CD8-positive, alpha-beta memory T cell (primary cell): ENCODE measurements at places on chromosomes 7 and 10.

DNA sequence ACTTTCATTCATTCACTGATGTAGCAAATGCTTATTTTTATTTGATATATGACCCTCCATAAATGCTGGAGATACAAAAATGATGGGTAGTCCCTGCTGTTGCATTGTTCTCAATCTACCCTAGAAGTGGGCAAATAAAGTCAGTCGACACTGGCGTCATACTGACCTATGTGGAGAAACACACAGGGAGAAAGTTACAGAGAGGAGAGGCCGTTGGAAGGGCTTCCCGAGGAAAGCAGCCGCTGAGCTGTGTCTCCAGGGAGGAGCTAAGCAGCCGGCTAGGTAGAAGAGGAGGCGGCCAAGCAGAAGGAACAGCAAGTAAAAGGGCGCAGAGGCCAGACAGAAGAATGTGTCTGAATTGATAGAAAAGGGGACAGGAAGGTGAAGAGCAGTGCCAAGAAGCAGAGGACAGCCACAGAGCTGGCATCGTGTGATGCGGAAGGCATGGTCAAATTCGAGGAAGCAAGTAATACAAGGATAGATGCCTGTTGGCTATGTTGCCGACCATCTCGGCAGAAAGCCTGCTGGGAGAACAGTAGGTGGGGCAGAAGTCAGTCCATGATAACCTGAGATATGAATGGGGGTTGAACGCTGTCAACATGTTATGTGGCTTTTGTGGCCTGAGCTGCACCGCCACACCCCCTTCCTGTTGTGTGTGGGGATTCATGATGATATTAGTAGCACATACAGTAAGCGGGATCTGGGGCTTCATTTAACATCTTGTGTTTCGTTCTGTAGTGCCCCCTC, 25.9 kb downstream of the ST8SIA6 start:
- DNase-seq: peak; percentile 74
- no peaks in the 10 kb centered on the region for H3K27me3 ChIP-seq
- H3K36me3 ChIP-seq: no peaks in the 10 kb centered on the region
- peak overlapping the region; percentile 47 for H3K27ac ChIP-seq

DNA sequence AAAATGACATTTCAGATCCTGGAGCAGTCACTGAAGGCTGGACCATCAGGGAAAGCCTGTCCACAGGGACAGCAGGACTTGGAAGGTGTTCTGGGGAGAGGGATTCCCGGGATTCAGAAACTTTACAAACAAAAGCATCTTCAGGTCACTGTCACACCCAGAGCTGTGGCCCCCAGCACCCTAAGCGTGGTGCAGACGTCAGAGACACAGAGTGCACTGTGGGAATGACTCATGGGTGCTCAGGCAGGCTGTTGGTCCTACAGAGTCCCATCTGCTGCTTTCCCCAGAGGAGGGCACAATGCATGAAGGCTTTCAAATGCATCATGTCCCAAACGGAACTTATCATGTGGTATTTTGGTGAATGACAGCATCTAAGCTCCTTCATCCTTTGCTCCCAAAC, 13.1 kb upstream of the LRMDA start:
- no peak overlapping the region for H3K4me3 ChIP-seq
- H3K27ac ChIP-seq: no peak overlapping the region
- no peaks in the 10 kb centered on the region for H3K36me3 ChIP-seq
- H3K4me1 ChIP-seq: no peaks in the 10 kb centered on the region

- no peaks in the 10 kb centered on the region for H3K27me3 ChIP-seq
- H3K4me3 ChIP-seq: no peak overlapping the region
- no peak for DNase-seq
- no peak overlapping the region for H3K27ac ChIP-seq
- H3K36me3 ChIP-seq: no peaks in the 10 kb centered on the region
- peaks cover 25% of the 10 kb centered on the region for H3K4me1 ChIP-seq
These were observed 60.7 kb upstream of the FOXK1 start for GRCh38 chr7:4621396-4621795.

DNA sequence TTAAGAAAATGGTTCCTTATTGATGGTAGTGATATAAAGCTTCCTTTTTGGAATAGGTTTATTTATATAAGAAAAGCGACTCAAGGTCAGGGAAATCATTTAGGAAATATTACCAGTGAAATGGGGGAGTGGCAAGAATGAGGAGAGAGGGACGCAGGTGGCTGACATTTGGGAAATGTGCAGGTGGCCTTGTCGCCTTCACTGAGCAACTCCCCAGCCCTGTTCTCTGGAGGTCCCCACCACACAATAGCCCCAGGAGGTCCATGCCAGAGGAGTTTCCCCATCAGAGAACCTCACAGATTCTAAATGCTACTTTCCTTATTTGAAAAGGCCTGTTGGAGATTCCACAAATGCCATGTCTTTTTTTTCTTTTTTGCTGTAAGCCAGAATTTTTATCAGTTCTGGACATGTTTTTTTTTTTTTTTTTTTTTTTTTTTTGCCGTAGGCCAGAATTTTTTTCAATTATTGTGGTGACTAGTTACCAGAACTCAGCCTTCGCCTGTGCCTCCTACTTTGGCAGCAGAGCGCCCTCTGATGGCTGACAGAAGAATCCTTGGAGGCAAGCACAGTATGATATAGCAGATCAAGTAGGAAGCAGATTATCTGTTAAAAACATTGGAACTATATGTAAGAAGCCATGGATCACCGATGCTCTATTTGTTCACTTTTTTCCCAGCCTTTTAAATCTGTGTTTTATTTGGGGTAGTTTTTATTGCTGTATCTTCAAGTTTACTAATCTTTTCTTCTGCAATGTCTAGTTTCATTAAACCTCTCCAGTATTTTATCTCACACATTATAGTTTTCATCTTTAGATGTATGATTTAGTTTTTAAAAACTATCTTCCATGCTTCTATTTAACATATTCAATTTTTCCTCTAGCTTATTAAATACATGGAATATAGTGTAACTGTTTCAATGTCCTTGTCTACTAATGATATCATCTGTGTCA, 18.6 kb downstream of the OPALIN start:
- no peak overlapping the region for H3K4me3 ChIP-seq
- H3K4me1 ChIP-seq: no peaks in the 10 kb centered on the region
- H3K36me3 ChIP-seq: no peaks in the 10 kb centered on the region
- H3K27ac ChIP-seq: no peak overlapping the region

DNA sequence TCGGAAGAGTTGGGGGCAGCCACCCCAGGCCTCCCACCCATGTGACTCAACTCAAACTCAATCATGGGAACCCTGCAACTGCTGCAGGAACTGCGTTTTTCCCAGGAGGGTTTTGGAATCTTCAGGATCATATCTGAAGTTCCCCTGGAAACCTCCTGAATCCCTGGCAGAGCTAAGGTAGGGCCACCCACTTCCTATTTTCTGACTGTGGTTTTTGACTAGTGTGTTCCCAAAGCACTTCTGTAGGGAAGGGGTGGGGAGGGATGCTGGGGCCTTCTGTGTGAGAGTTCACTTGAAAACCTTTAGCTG, 127.6 kb upstream of the UNC5B start:
- no peak overlapping the region for H3K27ac ChIP-seq
- no peak overlapping the region for H3K4me3 ChIP-seq
- no peaks in the 10 kb centered on the region for H3K4me1 ChIP-seq
- no peaks in the 10 kb centered on the region for H3K36me3 ChIP-seq

- no peaks in the 10 kb centered on the region for H3K4me1 ChIP-seq
- no peak overlapping the region for H3K27ac ChIP-seq
- DNase-seq: no peak
- no peaks in the 10 kb centered on the region for H3K36me3 ChIP-seq
These were observed 5.0 kb downstream of the NPC1L1 start for GRCh38 chr7:44536090-44536489.

DNA sequence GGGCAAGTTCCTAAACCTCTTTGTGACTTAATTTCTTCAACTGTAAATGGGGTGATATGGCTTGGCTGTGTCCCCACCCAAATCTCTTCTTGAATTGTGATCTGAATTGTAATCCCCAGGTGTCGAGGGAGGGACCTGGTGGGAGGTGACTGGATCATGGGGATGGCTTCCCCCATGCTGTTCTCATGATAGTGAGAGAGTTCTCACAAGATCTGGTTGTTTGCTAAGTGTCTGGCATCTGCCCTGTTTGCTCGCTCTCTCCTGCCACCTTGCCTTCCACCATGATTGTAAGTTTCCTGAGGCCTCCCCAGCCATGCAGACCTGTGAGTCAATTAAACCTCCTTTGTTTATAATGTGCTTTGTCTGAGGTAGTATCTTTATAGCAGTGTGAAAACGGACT, 177.0 kb downstream of the MYOF start:
- no peak overlapping the region for H3K27ac ChIP-seq
- H3K36me3 ChIP-seq: no peaks in the 10 kb centered on the region
- no peaks in the 10 kb centered on the region for H3K4me1 ChIP-seq
- DNase-seq: no peak
- H3K27me3 ChIP-seq: no peaks in the 10 kb centered on the region

GRCh38 chr10:1166828-1167275, 110.7 kb downstream of the WDR37 start:
- H3K27ac ChIP-seq: no peak overlapping the region
- no peak for DNase-seq
- no peaks in the 10 kb centered on the region for H3K36me3 ChIP-seq
- no peaks in the 10 kb centered on the region for H3K4me1 ChIP-seq
- no peak overlapping the region for H3K4me3 ChIP-seq
- H3K27me3 ChIP-seq: no peaks in the 10 kb centered on the region

DNA sequence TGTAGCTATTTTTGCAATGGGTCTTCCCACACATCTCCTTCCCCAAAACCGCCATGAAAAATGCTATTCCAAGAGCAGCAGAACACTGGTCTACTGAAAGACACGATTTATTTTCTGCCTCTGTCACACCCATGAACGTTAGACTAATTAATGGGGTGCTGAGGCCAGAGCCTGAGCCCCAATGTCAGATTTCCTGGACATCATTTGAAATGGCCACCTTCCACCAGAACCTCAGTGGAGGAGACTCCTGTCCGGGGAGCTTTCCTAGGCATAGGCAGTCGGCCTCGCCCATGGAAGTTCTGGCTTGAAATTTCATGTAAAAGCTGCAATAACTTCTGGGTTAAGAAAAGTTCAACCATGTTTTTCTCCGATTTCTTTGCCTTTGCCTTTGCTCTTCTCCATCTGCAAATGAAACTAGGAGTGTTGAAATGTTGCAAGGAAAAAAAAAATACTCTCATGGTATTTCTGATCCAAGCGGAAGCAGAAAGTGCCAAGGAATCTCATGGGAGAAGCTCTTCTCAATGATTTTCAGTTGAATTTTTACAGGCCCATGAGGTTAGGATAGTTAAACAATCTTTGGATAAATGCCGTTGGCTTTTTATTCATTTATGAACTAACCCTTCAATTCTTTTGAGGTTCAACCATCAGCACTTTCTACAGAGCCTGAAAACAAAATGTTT, 570.8 kb upstream of the MGMT start:
- no peaks in the 10 kb centered on the region for H3K4me1 ChIP-seq
- H3K4me3 ChIP-seq: no peak overlapping the region
- no peak overlapping the region for H3K27ac ChIP-seq
- no peaks in the 10 kb centered on the region for H3K27me3 ChIP-seq

DNA sequence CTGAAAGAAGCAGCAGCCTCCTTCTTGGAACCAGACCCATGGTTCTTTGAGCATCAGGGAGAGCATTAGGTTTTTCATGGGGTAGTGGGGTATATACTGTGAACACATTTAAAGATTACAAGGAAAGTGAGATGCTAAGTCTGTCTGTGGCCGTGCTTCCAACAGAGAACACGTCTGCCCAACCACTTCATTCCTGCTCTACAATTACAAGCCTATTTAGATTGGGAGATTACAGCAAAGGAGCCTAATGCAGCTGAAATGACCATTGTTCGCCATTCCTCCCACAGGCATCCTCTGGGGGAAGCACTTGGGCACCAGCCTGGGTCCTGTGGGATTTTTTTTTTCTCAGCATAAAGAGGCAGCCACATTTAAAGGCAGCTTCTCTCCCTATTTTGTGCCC, 536.4 kb downstream of the XPNPEP1 start:
- no peak overlapping the region for H3K4me3 ChIP-seq
- H3K36me3 ChIP-seq: no peaks in the 10 kb centered on the region
- no peaks in the 10 kb centered on the region for H3K27me3 ChIP-seq
- no peak overlapping the region for H3K27ac ChIP-seq

GRCh38 chr10:62278441-62278910, 9.8 kb upstream of the RTKN2 start:
- H3K36me3 ChIP-seq: no peaks in the 10 kb centered on the region
- DNase-seq: no peak

DNA sequence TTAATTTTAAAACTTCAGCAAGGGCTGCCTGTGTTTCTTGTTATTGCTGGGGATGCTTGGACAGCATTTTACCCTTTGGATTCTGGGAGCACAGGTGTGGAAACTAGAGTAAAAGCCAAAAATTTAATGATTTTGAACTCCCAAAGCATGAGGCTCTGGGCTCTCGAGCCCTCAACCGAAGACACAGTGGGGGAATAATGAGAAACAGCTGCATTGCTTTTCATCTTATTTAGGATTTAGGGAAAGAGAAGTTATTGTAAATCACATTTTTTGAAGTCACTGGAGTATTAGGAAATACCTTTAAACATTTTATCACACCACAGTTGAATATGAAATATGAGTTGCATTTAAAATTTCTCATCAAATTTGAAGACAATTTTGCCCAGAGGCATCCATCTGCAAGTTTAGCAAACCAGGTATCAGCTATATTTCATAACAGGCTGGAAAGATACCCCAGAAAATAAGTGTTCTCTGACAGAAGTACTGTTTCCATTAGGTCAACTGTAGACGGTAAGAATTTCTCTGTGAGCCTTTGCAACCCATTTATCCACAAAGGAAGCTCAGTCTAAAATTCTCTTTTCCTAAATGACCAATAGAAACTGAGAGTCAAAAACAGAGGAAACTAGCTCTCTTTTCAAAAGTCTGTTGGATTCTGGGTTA, 290.6 kb upstream of the PHYHIPL start:
- no peaks in the 10 kb centered on the region for H3K4me1 ChIP-seq
- no peak overlapping the region for H3K27ac ChIP-seq
- no peak for DNase-seq
- H3K4me3 ChIP-seq: no peak overlapping the region
- H3K27me3 ChIP-seq: no peaks in the 10 kb centered on the region

DNA sequence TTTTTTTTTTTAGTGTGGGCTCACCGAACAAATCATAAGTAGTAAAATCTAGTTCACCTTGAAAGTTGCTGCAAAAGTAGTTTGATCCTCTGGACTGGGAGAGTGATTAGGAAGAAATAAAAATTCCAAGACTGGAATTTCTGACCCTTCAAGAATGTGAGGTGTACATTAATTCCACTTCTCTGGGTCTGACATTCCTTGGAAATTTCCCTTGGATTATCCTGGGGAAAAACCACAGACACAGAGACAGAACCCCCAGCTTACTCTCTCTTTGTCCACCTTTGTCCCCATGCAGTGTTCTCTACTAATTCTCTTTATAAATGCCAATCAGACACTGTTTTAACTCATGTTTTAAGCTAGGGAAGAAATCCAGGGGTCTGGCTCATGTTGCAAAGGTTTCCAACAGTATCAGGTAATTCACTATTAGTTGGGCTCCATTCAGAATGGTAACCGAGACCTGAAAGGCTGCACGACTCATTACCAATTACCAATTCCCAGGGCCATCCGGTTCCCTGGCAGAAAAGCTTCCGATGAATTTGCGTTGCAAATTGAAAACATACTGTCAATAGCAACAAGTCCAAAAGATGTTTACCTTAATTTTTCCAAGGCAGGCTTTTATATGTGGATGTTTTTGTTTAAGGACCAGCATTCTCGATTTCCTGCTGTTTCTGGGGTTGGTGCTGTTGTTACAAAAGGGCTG, 86.3 kb downstream of the BAMBI start:
- H3K4me3 ChIP-seq: no peak overlapping the region
- DNase-seq: no peak
- H3K27ac ChIP-seq: no peak overlapping the region
- no peaks in the 10 kb centered on the region for H3K4me1 ChIP-seq
- H3K36me3 ChIP-seq: no peaks in the 10 kb centered on the region

- no peak overlapping the region for H3K4me3 ChIP-seq
- no peaks in the 10 kb centered on the region for H3K4me1 ChIP-seq
- H3K27me3 ChIP-seq: no peaks in the 10 kb centered on the region
- DNase-seq: no peak
- no peak overlapping the region for H3K27ac ChIP-seq
- no peaks in the 10 kb centered on the region for H3K36me3 ChIP-seq
These were observed 60.2 kb downstream of the SGCE start for GRCh38 chr7:94595717-94596116.
